ENCODE measurements at places on chromosomes 12 and 14. TPM values are rescaled to one million over a fixed set of nuclear protein-coding genes. Genes with fewer than 3 reads are reported as not detected.

IFNG-AS1 gene
- not detected for total RNA-seq

ARMH4 gene
- 0.07 TPM for total RNA-seq

- H3K4me3 ChIP-seq: no peak overlapping the region
- H3K27ac ChIP-seq: no peak overlapping the region
- DNase-seq: peak; percentile 32
- no peaks in the 10 kb centered on the region for H3K36me3 ChIP-seq
- H3K27me3 ChIP-seq: peaks cover 7% of the 10 kb centered on the region
Measured at GRCh38 chr14:62179367-62180018, 417.3 kb downstream of the SNAPC1 start.

- peaks cover 9% of the 10 kb centered on the region for H3K36me3 ChIP-seq
- H3K27ac ChIP-seq: peak overlapping the region; percentile 55
- peak; percentile 27 for DNase-seq
- peaks cover 22% of the 10 kb centered on the region for H3K4me1 ChIP-seq
Measured at GRCh38 chr12:69275471-69275891, 36.1 kb downstream of the CPSF6 start.

DNA sequence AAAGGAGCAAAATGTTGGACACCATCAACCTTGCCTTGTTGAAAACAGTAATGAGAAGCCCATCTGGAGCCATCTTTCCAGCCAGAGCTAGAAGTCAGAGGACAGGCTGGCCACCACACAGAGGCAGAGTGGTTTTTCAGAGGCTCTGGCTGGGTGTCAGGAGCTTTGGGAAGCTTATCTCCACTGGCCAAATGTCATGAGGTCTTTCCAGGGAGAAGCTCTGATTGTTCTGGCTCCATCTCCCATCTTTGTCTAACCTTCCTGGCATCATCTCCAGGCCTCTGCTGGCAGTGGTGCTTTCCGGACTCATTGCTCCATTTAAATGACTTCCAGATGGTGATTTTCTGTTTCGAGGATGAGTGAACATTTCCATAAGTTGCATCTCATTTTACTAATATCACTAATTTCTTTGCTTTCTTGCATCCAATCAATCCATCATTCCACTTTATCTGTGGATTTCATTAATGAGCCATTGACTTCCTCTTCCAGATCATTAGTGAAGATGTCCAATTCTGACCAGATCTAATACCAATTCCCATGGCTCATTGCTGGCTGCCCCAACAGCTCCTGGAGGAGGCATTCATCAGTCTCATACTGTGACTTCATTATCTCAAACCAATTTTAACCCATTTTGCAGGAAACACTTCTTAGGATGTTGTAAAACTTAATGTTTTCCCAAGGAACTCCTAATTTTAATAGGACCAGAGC, 35.3 kb upstream of the TMTC1 start:
- DNase-seq: no peak
- H3K4me1 ChIP-seq: no peaks in the 10 kb centered on the region
- H3K36me3 ChIP-seq: no peaks in the 10 kb centered on the region
- no peak overlapping the region for H3K27ac ChIP-seq

ESR2 gene
- total RNA-seq: not detected

DNA sequence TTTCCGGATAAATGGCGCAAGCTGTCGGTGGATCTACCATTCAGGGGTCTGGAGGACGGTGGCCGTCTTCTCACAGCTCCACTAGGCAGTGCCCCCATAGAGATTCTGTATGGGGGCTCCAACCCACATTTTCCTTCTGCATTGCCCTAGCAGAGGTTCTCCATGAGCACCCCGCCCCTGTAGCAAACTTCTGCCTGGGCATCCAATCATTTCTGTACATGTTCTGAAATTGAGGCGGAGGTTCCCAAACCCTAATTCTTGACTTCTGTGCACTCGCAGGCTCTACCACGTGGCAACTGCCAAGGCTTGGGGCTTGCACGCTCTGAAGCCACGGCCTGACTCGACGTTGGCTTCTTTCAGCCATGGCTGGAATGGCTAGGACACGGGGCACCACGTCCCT, 5.1 kb upstream of the SERPINA10 start:
- H3K4me1 ChIP-seq: no peaks in the 10 kb centered on the region
- H3K27me3 ChIP-seq: peaks cover 2% of the 10 kb centered on the region
- no peak for DNase-seq
- H3K4me3 ChIP-seq: no peak overlapping the region
- H3K27ac ChIP-seq: no peak overlapping the region
- no peaks in the 10 kb centered on the region for H3K36me3 ChIP-seq

- no peak for DNase-seq
- no peak overlapping the region for H3K27ac ChIP-seq
- H3K36me3 ChIP-seq: no peaks in the 10 kb centered on the region
- H3K27me3 ChIP-seq: no peaks in the 10 kb centered on the region
- H3K4me3 ChIP-seq: no peak overlapping the region
Measured at GRCh38 chr12:112354399-112354798, 27.8 kb downstream of the HECTD4 start.

DNA sequence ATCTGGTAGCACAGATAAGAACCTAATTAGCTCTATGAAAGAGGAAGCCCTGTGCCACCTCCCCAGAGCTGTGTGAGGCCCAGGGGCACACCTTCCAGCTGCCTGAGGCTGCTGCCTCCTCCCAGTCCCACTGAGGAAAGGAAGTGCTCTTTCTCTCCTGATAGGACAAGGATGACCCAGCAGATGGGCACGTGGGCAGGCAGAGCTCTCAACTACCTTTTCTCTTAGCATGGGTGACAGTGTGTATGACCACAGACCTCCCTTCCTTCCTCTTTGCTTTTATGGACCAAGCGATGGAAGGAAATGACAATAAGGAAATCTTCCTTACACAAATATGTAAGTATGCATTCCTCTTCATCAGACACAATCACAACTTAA, 127.6 kb upstream of the AMIGO2 start:
- peak overlapping the region; percentile 70 for H3K4me3 ChIP-seq
- peaks cover 78% of the 10 kb centered on the region for H3K36me3 ChIP-seq
- peak overlapping the region; percentile 89 for H3K27ac ChIP-seq
- peak; percentile 64 for DNase-seq

ELK3 gene
- total RNA-seq: 33.9 TPM

- no peak for DNase-seq
- peaks cover 30% of the 10 kb centered on the region for H3K4me1 ChIP-seq
- H3K27ac ChIP-seq: peak overlapping the region; percentile 89
- no peaks in the 10 kb centered on the region for H3K27me3 ChIP-seq
- H3K36me3 ChIP-seq: peaks cover 3% of the 10 kb centered on the region
Measured at GRCh38 chr14:105420974-105421674, 1.5 kb downstream of the MTA1 start.

KRT75 gene
- not detected for total RNA-seq
